ENCODE measurements at places on chromosomes 1 and 21.
A peak's percentile ranks its signal among the peaks of the same experiment; 100 is the strongest.

DNA sequence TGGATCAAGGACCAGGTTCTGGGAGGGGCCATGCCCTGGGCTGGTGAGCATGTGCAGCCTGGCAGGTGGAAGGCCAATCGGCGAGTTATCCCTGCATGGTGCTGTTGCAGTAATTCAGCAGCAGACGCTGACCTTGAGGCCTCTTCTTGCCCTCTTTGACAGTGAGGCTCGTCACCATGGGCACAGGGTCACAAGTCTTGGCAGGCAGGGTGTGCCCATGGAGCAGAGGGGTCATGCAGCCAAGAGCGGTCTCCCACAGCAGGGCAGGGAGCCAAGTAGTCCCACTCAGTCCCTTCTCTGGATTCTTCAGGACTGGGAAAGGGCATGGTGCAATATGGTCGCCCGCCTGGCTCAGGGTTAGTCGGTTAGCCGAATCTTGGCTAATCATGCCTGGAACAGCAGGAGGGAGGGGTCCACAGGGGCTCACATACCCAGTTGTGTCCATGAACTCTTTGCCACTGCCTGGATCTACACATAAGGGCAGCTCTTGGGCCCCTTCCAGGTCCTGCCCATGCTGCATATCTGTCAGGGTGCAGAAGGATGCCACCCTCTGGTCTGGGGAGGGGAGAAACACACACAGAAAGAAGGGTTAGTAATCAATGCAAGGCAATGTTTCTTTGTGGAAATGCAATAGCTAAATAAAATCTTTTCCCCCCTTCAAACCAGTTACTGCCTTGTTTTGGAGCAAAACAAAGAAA, 226.8 kb downstream of the SIPA1L2 start:
- DNase-seq: no peak

- DNase-seq: peak; percentile 35
Measured at GRCh38 chr1:12275370-12275769, 45.5 kb downstream of the VPS13D start.

DNA sequence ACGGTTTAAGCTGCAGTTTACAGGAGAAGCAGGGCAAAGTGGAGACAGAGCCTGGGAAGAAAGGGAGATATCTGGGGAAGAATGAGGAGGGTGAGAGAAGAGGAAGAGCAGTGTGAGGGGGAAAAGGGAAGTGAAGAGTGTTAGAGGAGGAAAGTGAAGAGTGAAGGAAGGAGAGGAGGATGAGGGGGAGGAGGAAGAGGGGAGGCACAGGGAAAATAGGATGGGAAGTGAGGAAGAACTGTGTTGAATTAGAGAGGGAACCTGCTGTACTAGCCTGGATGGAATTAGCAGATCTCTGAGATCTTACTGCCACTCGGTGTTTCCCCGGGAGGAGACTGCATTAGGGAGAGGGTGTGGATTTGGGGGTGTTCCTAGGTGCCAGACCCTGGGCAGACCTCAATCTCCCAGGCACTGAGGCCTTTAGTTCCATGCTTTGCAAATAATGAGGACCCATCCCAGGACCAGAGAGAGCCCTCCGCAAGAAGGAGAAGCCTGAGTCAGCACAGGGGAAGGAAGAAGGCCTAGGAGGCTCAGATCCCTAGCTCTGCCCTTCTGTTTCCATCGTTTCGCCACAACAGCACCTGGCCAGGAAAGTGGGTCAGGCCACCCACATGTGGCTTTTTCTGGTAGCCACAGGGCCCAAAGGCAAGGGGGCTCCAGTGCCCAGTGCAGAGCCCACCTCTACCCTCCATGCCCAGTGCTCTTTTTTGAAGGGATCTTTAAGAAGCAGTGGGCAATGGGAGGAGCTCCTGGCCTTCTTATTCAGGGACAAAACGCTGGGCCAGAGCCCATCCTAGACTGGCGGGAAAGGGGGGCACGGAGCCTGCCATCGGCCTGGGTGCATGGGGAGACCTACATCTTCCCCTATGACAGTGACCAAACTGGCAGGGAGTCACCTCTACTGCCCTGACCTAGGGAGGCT, 2.0 kb downstream of the LRRN2 start:
- no peak for DNase-seq

GRCh38 chr1:200380589-200381021, 29.2 kb downstream of the ZNF281 start:
- DNase-seq: no peak

GRCh38 chr1:941588-942383, 17.3 kb downstream of the NOC2L start:
- peak; percentile 90 for DNase-seq

GRCh38 chr1:10108948-10109708, 76.4 kb downstream of the UBE4B start:
- no peak for DNase-seq

Data from A549 (cell line).